D721Med (cell line): ENCODE measurements at places on chromosomes 1 and 21.

- no peak for DNase-seq
Measured at GRCh38 chr1:110118636-110119396, 6.6 kb downstream of the UBL4B start.

- DNase-seq: no peak
Measured at GRCh38 chr1:209490013-209490412, 93.5 kb upstream of the CAMK1G start.

DNA sequence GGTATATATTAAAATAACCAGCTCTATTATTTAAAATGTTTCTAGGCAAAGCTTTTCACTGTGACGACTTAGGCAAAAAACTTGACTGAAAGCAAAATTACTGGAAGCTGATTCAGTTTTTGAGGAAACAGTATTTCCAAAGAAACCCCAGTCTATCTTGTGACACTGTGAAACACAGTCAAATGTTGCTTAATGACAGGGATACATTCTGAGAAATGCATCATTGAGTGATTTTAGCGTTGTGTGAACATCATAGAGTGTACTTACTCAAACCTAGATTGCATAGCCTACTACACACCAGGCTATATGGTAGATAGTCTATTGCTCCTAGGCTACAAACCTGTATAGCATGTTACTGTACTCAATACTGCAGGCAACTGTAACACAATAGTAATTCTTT lies 116.9 kb upstream of the KCNK1 start:
- DNase-seq: no peak

DNA sequence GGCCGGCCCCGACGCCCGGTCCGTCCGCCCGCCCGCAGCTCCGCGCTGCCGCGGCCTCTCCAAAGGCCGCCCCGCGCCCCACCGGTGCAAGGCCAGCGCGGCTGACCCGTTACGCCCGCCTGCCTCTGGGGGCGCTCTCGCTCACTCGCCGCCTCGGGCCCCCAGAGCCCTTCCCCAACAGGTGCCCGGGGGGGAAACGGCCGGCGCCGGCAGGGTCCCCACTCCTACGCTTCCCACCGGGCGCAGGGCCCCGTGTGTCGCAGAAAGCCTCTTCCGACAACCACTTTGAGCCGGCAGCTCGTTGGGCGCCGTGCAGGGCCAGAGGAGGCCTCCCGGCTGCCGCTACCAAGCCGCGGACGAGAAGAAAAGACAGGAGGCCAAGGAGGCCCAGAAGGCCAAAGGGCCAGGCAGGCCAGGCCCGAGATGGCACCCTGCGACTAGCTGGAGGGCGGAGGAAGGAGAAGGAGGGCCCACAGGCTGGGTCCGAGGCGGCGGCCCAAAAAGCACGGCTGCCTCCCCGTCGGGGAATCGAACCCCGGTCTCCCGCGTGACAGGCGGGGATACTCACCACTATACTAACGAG lies 64.9 kb upstream of the FCGR2A start:
- DNase-seq: peak; percentile 98

- peak; percentile 98 for DNase-seq
Measured at GRCh38 chr21:45950740-45951515, 30.6 kb upstream of the COL6A1 start.

DNA sequence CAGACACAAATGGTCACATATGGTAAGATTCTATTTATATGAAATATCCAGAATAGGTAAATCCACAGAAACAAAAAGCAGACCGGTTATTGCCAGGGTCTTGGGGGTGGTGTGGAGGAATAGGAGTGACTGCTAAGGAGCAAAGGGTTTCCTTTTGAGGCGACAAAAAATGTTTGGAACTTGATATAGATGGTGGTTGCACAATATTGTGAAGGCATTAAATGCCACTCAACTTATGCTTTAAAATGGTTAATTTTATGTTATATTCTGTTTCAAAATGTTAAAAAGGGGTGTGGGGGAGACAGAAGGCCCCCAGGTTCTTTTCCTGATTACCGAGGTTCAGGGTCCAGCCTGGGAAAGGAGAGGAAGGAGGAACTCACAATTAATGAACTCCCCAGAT lies 304.4 kb downstream of the RRAGC start:
- DNase-seq: no peak

GRCh38 chr1:31567956-31568570 lies 8.3 kb upstream of the TINAGL1 start:
- DNase-seq: no peak

GRCh38 chr1:54767526-54767925 lies 3.2 kb upstream of the PARS2 start:
- DNase-seq: no peak

DNA sequence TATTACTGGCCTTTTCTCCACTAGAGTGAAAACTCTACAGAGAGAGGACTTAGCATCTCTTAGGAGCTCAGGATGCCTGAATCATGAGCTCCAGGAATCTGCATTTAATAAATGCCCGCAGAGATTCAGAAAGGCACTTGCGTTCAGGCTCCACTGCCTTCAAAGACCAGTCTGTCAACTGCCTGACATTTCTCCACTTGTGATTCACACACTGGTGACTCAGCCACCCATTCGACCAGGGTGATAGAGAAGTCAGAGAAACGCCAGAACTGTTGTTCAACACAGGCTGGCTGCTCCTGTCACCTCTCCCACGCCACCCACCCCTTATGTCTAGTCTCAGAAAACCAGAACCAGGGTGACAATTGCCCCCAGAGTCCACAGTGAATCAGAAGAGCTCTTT lies 26.9 kb upstream of the LBR start:
- DNase-seq: no peak

DNA sequence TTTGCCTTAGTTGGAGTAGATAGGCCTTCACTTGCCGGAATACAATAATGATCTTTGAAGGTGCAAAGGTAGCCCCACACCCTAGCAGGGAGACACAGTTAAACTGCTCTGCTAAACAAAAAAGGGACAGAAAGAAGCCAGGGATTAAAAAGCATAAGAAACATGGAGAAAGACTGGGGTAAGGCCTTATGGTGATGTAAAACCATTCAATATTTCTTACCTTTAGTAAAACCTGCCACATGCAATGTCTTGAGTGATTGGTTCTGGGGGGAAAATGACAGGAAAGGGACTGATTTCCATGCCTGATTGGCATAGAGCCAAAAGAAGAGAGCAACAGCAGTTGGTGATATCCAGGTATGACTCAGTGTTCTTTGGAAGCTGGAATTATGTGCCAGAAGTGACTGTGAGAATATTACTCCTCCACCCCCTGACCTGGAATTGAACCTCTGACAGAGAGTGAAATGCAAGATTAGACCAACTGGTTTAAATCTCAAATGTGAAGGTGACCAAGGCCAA lies 8.1 kb downstream of the DNASE2B start:
- no peak for DNase-seq

DNA sequence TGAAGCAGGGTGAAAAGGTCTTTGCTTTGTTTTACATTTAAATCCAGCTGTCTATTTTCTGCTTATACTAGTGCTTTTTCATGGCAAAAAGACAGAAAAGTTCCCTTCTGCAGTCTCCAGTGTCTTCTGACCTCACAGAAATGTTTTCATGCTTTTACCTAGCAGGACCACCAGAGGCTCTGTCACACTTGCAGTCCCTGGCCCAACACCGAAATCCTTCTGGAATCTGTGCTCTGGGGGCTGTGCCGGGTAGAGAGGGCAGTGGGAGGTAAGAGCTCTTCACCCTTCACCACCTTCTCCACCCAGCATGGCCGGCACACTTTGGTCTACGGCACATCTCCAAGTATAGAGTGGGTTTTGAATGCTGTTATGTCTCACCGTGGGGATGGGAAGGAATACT lies 20.8 kb downstream of the GNAT2 start:
- no peak for DNase-seq

DNA sequence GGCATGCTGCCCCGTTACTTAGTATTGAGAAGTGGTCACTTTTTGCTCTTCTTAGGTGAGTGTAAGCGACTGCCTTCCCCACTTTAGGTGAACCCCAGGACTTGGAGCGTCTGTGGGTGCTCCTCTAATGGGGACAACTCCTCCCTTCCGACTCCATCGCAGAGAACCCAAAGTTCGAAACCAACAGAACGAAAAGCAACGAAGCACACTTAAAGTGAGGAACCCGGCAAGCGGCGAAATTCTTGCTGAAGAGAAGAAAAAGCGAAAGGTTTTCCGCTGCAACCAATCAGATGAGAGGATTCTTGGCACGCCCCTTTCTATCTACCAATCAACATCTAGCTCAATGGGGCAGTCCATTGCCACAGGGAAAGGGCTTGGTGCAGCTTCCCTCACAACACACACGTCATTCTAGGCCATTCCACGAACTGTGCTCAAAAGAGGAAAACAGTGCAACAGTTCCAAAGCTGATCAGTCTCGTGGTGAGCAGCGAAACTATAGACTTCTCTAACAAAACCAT lies 709 bp upstream of the SUCO start:
- DNase-seq: peak; percentile 46

DNA sequence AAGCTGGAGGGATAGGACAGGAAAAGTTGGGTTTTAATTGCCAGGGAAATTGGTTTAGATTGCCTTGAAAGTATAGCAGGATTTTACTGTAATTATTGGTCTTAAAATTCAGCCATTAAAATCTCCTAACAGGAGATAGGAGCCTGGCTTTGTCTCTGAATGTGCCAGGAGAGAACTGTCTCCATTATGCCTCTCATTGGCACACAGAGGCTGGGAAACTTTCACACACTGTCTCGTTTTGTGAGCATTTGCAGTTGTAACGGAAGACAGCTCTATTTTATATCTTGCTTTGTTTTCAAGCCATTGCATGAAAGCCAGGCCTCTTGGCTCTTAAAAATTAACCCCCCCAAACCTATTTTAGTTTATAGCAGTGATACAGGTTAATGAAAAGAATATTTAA lies 12.5 kb downstream of the DNAJC6 start:
- no peak for DNase-seq

GRCh38 chr21:39121600-39122355 lies 61.5 kb downstream of the PSMG1 start:
- no peak for DNase-seq

GRCh38 chr1:19411612-19412011 lies 73.7 kb downstream of the CAPZB start:
- no peak for DNase-seq

GRCh38 chr21:31133243-31133830 lies 95.1 kb upstream of the KRTAP19-8 start:
- DNase-seq: no peak

GRCh38 chr1:187691439-187691838 lies 862.7 kb downstream of the PLA2G4A start:
- no peak for DNase-seq

GRCh38 chr1:160206036-160206389 lies 829 bp downstream of the PEA15 start:
- DNase-seq: no peak

- no peak for DNase-seq
Measured at GRCh38 chr1:213284626-213285025, 233.6 kb downstream of the RPS6KC1 start.

- DNase-seq: no peak
Measured at GRCh38 chr1:160767395-160768294, 28.3 kb upstream of the LY9 start.

DNA sequence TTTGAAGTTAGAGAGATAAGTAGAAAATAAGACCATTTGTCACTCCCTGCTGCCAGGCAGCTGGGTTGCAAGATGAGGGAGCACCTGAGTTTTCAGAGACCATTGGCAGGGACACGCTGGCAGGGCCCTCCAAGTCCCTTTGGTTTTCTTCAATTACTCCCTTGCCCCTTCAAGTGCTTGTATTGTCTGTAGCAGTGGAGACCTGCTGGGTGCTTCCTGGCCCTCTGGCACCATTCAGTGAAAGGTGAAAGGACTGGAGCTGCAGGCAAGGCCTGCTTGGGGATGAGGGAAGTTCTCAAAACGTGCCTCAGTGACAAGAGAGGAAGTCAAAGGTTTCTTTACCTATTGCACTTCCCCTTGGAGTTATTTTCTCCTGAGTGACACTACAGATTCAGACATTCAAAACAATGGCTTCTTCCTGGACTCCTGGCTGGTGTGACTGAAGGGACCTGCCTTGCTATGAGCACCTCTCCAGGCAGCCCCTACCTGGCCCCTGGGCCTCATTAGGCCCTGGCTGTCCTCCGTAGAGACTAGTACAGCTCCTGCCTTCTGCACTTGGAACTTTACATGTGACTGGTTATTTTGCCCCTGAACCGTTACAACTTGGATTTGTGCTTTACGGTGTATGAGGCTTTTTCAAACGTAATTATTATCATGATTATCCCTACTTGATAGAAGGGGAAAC lies 100.1 kb downstream of the C1orf21 start:
- DNase-seq: no peak

DNA sequence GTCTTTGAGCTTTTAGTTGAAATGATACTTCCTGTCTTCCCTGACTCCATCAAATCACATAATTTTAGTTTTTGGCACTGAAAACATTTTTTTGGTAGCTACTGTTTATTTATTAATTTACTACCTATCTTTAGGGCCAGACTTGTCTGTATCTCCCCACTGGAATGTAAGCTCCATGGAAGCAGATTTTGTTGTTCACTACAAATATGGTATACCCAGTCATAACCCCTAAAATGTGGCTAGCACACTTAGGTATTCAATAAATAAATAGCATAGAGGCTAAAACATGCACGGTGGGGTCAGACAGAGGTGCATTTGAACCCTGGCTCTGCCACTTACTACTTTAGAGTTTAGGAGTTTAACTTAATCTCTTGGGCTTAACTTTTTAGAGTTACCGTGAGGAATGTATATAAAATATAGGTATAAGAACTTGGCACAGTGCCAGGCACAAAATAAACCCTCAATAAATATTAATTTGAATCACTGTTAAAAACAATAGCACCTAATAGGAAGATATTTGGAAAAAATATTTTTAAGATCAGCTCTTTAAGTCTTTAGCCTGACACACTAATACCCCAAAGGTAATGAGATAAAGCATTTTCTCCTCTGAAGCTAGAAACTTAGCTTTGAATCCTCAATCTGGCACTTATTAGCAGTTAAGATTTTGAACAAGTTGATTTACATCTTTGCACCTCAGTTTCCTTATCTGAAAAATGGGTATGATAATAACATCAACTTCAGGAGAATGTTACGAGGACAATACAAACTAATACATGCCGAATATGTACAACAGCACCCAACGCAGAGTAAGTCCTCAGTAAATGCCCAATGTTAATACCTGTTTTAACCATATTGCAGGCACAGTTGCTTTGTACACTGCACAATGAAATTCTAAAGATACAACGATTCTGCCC lies 59.6 kb upstream of the HP1BP3 start:
- no peak for DNase-seq

- DNase-seq: no peak
Measured at GRCh38 chr1:244050014-244050834, 859 bp upstream of the ZBTB18 start.

DNA sequence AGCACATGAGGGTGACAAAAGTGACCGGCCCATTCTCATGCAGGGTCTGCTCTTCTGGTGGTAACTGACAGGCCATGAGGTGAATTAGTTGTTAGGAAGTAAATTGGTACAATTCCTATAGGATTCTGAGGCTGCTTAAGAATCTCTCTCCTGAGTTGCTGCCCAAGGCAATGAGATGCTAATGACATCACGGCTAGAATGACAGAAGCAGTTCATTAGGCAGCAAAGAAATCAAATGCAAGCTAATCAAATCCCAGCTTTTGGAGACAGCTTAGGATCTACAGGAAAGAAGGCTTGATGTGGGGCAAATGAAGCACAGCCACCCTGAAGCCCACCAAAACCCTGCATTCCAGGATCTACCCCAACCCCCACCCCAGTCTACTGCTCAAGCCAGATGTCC lies 265.2 kb downstream of the ASTN1 start:
- no peak for DNase-seq

- DNase-seq: no peak
Measured at GRCh38 chr1:248853663-248854375, 5.1 kb downstream of the ZNF692 start.

GRCh38 chr1:152768847-152769533 lies 6.0 kb upstream of the LCE1F start:
- DNase-seq: no peak
